ENCODE measurements at places on chromosomes 12 and 14. TPM values are rescaled to one million over a fixed set of nuclear protein-coding genes. Genes with fewer than 3 reads are reported as not detected.

The FBRSL1 gene
- 5.2 TPM for total RNA-seq

The A2ML1 gene
- total RNA-seq, result not detected

The ADAM21 gene
- total RNA-seq, result 0.25 TPM

The CLEC2B gene
- total RNA-seq, result 16.5 TPM

The HOXC4 gene
- total RNA-seq, result 0.36 TPM

The TMEM132C gene
- total RNA-seq, result not detected

The RNF212B gene
- not detected for total RNA-seq

The PTPRO gene
- 0.57 TPM for total RNA-seq

The DHRS2 gene
- total RNA-seq, result 1.1 TPM

The IQSEC3 gene
- total RNA-seq, result 0.41 TPM

The PLBD1 gene
- 3.4 TPM for total RNA-seq

The NPFF gene
- total RNA-seq, result not detected

The BCL11B gene
- total RNA-seq, result 0.09 TPM

The LBHD2 gene
- not detected for total RNA-seq

The GPATCH2L gene
- 47.9 TPM for total RNA-seq

The CLEC4C gene
- total RNA-seq, result not detected

The KRT82 gene
- total RNA-seq, result not detected

The BCL2L14 gene
- total RNA-seq, result not detected

The MYH6 gene
- not detected for total RNA-seq

The GPR162 gene
- total RNA-seq, result 2.6 TPM

The IFNG-AS1 gene
- total RNA-seq, result 0.09 TPM

The NTN4 gene
- 71.8 TPM for total RNA-seq

The WIF1 gene
- total RNA-seq, result under 0.01 TPM

The TMEM260 gene
- 6.4 TPM for total RNA-seq

The SERPINA1 gene
- total RNA-seq, result not detected

The RND1 gene
- not detected for total RNA-seq

The TMTC1 gene
- total RNA-seq, result 12.8 TPM

The SLC10A1 gene
- total RNA-seq, result not detected

The BTG1 gene
- 16.8 TPM for total RNA-seq

The TEAD4 gene
- total RNA-seq, result 18.9 TPM

The SLC15A4 gene
- 23.8 TPM for total RNA-seq

The AICDA gene
- total RNA-seq, result not detected

The OTX2 gene
- total RNA-seq, result not detected

The C1S gene
- total RNA-seq, result 790 TPM

The SLC16A7 gene
- 38.2 TPM for total RNA-seq

The MYO1A gene
- total RNA-seq, result 0.09 TPM

The LRRC43 gene
- total RNA-seq, result 0.74 TPM

The RPGRIP1 gene
- total RNA-seq, result not detected

The POTEG gene
- total RNA-seq, result not detected

The HPD gene
- total RNA-seq, result 1.1 TPM

The RBP5 gene
- total RNA-seq, result not detected

All from fibroblast of the aortic adventitia (primary cell).